ENCODE measurements at places on chromosomes 5 and 9.

GRCh38 chr9:17116400-17116837 lies 18.4 kb upstream of the CNTLN start:
- DNase-seq, result no peak

DNA sequence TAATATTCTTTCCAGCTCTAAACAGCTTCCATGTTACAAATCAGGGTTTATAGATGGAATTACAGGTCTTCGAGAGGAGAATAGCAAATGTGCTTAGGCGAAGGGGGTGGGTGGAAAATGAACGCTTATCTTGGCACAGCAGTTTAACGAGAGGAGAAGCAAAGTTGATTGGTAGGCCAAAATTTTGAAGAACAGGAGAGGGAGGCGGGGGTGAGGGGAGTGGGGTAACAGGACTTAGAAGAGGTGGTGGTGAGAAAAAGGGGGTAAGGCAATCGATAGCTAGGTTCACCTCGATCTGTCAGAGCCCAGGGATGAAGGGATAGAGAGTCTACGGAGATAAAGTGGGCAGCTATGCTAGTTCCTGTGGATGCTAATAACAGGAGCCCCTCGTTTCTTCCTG lies 764 bp downstream of the ANKRA2 start:
- no peak for DNase-seq

- no peak for DNase-seq
These were observed 7.3 kb downstream of the FOXI1 start for GRCh38 chr5:170112876-170113521.

GRCh38 chr9:136728080-136728547 lies 14.6 kb downstream of the LCN10 start:
- peak; percentile 83 for DNase-seq

All from activated CD8-positive, alpha-beta memory T cell treated with anti-CD3 and anti-CD28 coated beads for 4 hours (primary cell).